ENCODE measurements at places on chromosomes 11 and 22. TPM values are rescaled to one million over a fixed set of nuclear protein-coding genes. Genes with fewer than 3 reads are reported as not detected.

Gene OR5P2
- total RNA-seq: not detected

Gene LIF
- 511 TPM for total RNA-seq

Gene KRTAP5-7
- total RNA-seq: not detected

Gene PHLDA2
- total RNA-seq: 26.7 TPM

Gene PIH1D2
- 0.59 TPM for total RNA-seq

Gene PGA4
- total RNA-seq: not detected
